Stimulated activated CD8-positive, alpha-beta memory T cell treated with anti-CD3 and anti-CD28 coated beads, Interleukin-2, amount 100 ng/mL, for 1 hour (primary cell): ENCODE measurements at places on chromosomes 5 and 9.

GRCh38 chr5:7251132-7251531, 144.8 kb upstream of the ADCY2 start:
- no peak for DNase-seq

GRCh38 chr5:120435129-120435528, 29.0 kb upstream of the PRR16 start:
- no peak for DNase-seq

GRCh38 chr5:16791904-16792597, 144.0 kb downstream of the MYO10 start:
- DNase-seq: no peak

- no peak for DNase-seq
Measured at GRCh38 chr9:35948451-35948850, 9.5 kb downstream of the OR2S2 start.

DNA sequence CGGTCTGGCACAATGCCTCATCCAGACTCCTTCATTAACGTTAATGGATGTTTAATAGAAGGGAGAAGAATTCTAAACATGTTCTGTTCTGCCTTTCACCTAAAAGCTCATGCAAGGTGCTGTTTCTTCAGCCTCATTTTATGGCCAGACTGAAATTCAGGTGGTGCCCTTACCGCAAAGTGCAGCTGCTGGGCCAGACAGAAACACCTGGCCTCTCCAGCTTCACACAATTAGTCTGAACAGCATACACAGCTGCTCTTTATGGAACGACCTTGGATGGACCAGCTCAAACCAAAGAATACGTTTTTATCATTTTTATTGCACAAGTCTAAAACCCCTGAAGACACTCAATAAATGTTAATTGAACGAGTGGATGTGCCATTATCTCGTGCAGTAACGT, 4.6 kb downstream of the SNCAIP start:
- DNase-seq: no peak

DNA sequence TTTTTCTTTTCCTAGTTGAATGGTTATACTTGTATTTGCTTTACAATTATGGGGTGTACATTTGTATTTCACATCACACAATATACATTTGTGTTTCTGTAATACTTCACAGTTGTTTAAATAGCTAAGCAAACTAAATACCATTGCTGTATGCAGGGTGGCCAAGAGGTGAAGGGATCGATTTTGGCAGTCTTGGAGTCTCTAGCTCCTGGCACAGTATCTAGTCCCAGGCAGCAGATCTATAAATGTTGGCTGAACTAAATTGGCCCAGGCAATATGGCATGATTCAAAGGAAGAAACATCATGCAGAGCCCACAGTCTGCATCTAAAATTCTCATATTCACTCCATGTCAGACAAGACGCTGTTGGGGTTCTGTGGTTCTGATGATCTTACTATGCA, 110.1 kb upstream of the GPBP1 start:
- DNase-seq: no peak

DNA sequence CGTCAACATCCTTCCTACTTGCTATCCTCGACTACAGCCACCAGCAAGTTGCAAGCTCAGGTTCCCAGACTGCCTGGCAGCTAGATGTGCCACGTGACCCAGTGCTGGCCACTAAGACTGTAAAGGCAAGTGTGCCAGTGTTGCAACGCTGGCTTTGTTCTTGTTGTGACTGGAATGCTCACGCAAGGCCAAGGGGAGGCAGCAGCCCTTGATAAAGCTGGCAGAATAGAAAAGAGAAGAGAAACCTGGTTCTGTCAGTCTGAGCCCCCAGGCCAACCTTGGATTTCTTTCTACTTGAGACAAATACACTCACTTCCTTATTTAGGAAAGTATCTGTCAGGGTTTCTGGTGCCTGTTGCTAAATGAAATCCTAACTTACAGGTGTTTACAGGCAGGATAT, 113.0 kb downstream of the KLHL3 start:
- no peak for DNase-seq

GRCh38 chr5:61168951-61169350, 6.7 kb upstream of the SMIM15 start:
- DNase-seq: no peak

GRCh38 chr5:137651022-137651421, 84.9 kb downstream of the KLHL3 start:
- DNase-seq: no peak

DNA sequence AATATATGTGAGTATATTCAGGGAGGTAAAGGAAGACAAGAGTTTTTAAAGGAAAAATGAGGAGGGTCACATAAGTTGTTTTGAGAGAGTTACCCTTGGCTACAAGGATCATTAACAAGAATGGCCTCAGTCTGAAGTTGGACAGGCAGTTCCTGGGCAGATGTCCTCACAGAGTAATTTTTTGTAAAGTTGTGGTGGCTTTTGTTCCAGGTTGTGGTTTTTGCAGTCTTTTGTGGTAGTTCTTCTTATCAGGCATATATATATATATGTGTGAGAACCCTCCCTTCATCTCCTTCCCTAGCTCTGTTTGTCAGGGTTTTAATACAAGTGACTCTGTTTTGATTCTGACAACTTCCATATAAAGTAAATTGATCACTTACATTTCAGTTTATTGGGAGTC, 60.0 kb downstream of the CSNK1G3 start:
- no peak for DNase-seq

GRCh38 chr9:97555164-97555563, 53.7 kb downstream of the TMOD1 start:
- DNase-seq: no peak

DNA sequence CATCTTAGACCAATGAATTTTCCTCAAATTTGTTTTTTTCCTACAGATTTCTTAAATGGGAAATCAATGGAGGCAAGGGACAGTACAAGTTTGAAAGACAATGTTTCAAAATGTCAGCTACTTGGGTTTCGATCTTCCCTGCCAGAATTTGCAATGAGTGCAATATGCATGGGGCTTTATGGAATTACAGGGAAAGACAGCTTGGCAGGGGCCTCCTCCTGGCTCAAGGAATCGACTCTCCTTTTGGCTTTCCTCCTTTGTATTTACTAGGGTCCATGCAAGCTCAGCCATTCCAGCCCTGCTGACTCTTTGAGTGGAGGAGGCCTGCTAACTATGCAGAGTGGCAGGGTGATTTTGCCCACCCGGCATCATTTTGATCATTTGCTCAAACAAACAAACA, 63.2 kb downstream of the MED27 start:
- DNase-seq: no peak

DNA sequence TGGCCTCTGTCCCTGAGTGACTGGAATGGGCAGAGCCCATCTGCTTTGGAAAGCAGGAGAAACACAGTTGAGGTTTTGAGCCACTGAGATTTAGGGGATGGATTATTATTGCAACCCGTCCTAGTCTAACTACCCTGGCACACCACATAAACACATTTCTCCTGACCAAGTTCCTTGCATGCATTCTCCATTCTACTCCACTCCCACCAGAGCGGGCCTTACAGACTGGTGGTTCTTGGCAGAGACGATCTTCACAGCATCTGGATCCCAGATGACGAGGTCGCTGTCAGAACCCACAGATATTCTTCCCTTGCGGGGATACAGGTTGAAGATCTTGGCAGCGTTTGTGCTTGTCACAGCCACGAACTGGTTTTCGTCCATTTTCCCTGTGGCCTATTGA, 111.0 kb downstream of the DPYSL3 start:
- no peak for DNase-seq

DNA sequence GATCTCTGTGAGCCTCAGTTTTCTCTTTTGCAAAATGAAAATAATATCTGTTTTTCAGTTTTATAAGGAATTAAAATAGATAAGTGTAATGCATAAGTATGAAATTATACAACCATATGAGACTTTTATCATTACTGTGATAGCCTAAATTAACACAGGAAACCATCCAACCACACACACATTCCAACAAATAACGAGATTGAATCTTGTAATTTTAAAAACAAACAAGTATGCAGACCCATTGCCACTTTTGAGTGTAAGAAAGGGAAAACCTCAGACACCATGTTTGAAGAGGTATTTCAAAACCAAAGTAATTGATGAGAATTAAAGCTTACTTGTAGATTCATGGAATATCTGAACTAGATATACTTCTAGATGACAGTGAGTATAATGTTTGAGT, 32.0 kb downstream of the XRCC4 start:
- no peak for DNase-seq

- DNase-seq: no peak
Measured at GRCh38 chr5:177468685-177469628, 4.5 kb downstream of the DBN1 start.

GRCh38 chr5:125064621-125065438, 318.4 kb upstream of the ZNF608 start:
- no peak for DNase-seq

GRCh38 chr9:127959841-127960409, 20.9 kb downstream of the EEIG1 start:
- DNase-seq: no peak

DNA sequence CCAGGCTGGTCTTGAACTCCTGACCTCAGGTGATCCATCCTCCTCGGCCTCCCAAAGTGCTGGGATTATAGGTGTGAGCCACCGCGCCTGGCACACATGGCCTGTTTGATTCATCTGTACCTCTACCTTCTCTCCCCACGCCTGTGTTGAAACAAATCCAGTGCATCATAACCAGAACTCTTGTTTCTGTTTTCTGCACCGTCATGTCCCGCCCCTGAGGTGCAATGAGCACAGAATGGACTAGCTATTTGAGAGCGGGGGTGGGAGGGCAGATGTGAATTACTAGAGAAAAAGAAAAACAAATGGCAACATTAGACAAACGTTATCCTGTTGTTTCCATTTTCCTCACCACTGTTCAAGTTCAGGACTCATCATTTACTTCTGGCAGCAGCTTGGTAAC, 10.7 kb upstream of the FAM193B start:
- DNase-seq: no peak

DNA sequence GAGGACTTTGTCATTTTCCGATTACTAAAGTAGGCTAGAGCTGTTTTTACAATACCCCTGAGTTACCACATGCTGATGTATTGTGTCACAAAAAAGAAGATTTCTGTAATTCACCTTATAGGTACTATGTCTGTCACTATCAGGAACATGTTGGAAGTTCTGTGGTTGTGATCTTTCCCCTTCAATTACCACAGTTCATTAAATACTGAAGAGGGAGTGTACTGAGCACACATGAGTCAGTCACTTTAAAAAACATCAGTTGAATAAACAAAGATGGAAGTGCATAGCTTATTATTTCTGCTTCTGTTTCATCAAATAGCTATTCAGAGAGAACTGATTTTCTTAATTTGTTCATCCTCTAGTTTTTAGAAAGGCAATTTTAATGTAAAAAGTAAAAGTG, 31.7 kb downstream of the AP3S1 start:
- DNase-seq: no peak

DNA sequence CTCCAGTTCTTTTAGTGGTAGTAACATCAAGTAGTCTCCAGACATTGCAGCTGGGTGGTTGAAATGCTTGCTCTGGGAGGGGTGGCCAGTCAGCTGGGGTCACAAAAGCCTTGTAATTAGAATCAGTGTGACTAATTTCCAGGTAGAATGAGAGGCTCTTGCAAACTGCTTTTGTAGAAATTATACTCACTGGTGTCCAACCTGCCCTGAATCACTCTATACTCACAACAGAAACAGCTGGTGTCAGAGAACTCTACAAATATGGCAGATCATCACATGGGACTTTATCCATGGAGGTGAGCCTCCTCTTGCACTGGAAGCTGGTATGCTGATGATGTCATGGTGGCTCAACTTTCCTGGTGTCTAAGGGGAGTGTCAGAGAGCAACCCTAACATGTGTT, 71.3 kb downstream of the SH3TC2 start:
- no peak for DNase-seq

- no peak for DNase-seq
Measured at GRCh38 chr5:87242242-87242641, 25.4 kb upstream of the RASA1 start.

DNA sequence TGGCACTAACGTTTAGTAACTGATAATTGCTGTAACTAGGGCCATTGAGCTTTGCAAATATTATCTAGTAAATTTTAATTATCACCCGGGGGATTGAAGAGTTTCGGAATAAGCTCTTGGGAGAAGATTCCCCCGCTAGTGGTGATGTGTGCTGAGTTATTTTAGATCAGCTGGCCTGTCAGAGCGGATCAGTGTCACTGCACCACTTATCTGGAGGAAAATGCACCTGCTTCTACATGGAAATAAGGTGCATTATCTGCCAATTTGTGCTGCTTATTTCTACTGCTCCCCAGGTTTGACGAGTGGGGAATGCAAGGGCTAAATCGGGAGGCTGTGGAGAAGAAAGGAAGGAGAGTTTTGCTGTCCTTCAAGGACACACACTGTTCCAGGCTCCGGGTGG, 518.6 kb downstream of the TLE4 start:
- no peak for DNase-seq

DNA sequence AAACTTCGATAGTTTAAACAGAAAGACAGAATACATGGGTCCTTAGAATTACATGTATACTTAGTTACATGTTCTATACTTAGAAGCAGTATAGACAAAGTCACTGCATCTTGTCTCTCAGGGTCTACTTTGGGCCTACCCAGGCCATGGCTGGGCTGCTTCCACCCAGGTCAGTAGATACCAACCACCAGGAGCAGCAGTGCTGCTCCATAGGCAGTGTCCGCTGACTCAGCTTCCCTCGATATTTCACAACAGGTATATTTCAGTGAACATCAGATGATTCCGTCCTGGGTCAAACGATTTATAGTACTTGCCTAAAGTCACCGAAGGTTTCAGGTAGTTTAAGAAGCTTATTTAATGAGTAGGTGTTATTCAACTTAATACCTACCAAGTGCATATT, 18.0 kb downstream of the IARS1 start:
- no peak for DNase-seq

GRCh38 chr5:36607114-36607571, 737 bp downstream of the SLC1A3 start:
- DNase-seq: no peak

GRCh38 chr5:178625679-178626483, 969 bp downstream of the CLK4 start:
- no peak for DNase-seq

- no peak for DNase-seq
Measured at GRCh38 chr5:55973296-55973695, 21.5 kb downstream of the IL6ST start.

- DNase-seq: no peak
Measured at GRCh38 chr5:119347991-119348390, 7.8 kb upstream of the TNFAIP8 start.

- no peak for DNase-seq
Measured at GRCh38 chr9:79807971-79808370, 236.2 kb downstream of the TLE4 start.

GRCh38 chr5:72121780-72122445, 14.6 kb downstream of the MAP1B start:
- DNase-seq: no peak

DNA sequence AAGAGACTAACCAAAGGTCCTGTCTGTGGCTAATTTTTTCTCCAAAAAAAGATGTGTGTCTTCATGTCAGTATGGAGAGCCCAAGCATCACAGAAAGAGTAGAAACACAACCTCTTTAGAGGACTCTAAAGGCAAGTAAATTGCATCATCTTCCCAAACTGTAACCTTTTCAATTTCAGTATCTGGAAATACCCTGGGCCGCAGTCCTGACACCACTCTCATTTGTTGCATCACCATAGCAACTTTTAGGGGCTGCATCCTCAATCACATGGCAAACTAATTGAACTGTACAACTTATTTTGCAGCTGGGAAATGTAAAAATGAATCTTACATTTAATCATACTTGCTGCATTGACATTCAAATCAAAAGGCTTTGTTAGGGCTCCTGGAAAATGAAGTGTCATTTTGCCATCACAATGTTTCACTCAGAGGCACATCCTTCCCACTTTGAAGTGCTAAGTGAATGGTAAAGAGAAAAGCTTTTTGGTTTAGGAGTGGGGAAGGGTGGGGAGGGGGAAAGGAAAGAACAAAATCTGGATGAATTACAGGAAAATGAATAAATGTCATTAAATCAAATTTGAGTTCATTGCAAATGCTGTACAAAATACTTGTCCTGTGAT, 60.6 kb upstream of the GRIA1 start:
- DNase-seq: no peak
